HEK293T (cell line): ENCODE measurements at places on chromosomes 5 and 9.

DNA sequence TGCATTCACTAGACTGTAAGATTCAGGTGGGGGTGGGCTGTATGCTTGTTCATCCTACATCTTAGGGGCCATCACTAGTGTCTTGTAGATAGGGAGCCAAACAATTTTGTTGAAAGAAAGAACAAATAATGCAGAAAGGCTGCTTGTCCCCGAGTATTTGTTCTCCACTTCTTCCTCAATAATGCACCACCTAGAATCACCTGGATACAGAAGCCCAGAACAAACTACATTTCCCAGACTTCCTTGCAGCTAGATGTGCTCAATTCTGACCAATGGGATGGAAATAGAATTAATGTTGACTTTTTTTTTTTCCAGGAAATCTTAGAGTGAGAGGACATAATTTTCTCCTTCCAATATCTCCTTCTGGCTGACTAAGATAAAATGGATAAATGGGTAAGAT lies 38.9 kb upstream of the TNFSF8 start:
- no peak for DNase-seq

- DNase-seq = no peak
These were observed 73.6 kb upstream of the ALDH1B1 start for GRCh38 chr9:38318759-38319495.

DNA sequence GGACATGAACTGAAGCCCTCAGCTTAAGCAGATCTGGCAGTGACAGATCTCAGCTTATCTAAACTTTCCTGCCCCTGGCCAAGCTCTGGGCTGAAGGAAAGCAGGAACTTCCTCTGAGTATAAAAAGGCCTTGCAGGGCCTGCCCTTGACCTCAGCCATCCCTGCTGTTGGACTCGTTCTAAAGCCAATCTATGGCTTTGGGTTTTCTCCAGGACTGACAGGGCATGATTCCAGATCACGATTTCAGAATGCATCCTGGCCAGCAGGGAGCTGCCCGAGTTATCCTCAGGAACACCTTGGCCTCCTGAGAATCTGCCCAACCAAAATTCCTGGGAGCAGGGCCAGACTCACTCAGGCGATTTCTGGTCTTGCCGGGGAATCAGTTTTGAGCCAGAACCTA lies 502.7 kb downstream of the TLE4 start:
- no peak for DNase-seq

DNA sequence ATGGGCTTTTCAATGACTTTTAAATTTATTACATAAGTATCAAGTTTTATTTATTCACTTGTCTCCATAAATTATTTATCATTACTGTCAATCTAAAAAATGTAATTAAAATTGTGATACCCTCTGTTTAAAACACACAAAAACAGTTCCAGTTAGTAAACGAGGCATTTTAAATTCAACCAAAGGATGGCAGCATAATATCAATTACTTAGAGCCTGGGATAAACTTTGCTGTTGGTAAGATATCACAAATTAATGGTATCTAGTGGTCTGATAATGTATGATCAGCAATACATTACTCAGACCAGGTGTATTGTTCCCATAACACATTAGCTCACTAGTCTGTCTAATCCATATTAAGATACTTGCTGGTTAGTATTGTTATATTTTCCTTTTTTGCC lies 9.6 kb upstream of the IFNE start:
- DNase-seq = no peak

DNA sequence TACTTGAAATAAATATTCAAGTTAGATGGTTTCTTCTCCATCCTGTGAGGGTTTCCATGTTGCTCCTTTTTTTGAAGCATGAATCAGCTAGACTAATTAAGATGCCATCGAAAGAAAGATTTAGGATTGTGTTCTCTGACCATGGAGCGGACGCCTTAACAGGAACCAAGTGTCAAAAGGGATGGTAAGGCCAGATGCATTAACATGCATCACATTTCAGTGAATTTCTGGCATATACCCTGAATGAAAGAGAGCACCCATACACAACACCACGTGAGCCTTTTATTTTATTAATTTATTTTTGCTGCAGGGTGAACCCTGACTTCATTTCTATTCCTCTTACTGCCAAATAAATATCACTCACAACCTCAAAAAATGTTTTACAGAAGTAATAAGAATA lies 1045.3 kb upstream of the ARRDC3 start:
- DNase-seq = no peak

- no peak for DNase-seq
These were observed 97.3 kb upstream of the SLCO6A1 start for GRCh38 chr5:102596113-102596512.

DNA sequence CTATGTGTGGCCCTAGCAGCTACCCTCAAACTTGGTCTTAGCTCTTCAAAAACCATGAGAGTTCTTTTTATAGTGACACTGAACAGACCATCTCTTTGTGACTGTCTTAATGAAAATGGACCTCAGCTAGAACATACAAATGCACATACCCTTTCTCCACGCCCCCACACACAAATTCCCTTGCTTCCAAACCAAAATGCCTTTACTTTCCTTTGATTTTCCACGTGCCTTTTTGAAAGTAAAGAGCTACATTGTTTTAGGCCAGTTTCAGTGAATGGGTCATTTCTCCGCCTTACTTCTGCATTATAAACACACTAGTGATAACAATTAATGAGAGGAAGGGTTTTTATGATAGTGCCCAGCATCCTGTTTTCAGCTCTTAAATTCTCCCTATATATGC lies 105.8 kb upstream of the EFNA5 start:
- DNase-seq = no peak

DNA sequence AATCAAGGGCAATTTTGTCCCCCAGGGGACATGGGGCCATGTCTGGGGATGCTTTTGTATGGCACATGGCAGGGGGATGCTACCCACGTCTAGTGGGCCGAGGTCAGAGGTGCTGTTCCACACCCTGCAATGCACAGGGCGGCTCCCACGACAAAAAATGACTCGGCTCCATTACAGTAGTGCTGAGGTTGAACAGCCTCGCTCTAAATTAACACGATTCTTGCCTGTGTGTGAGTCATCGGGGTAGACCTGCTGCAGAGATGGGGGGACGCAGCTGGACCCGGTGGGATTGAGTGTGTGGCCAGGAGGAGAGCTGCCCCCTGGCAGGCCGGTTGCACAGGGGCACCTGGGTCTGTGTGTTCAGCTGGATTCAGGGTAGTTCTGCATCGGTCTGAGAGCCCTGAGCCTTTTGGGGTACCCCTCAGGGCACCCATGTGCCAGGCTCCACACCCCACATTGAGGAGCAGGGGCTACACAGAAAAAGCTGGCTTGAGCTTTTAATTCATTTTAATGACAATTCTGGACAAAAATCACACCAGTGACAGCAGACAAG lies 20.0 kb upstream of the COL5A1 start:
- no peak for DNase-seq

DNA sequence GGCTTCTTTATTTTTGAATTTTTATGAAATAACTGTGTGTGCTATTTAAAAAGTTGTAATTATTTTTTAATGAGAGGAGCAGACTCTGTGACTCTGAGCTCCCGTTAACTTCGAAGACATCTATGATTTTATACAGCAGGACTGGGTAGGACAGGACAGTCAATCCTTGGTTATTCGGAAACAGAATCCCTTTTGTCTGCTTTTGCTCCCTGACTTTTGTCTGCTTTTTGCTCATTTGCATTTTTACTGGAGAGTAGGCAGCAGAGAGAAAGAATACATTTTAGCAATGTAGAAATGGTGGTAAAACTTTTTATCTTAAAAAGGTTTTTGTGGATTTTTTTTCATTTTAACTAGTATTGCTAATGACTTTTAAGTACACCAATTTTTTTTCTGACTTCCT lies 303.6 kb downstream of the ARHGAP26 start:
- no peak for DNase-seq

DNA sequence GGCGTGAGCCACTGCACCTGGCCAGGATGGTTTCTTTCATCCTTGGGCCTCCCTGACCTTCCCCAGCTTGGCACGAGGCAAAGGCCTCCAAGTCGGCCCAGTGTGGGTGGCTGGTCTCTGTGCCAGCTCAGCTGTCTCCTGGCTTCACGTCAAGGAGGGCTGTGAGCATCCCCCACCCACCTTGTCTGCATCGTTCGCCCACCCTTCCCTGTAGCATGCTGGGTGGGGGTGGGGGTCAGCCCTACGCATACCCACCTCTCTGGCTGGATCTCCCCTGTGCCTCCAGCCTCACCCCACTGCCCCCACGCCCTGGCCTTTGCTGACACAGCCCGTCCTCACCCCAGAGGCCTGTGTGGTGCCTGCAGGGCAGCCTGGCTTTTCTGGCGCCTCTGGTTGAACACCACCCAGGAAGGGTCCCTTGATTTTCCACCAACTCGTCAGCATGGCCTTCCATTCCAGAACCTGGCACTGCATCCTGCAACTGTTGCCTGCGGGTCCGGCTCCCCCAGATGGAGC lies 8.8 kb upstream of the WDR5 start:
- no peak for DNase-seq
